Erythroblast (primary cell): ENCODE measurements at places on chromosomes 12 and 14.

DNA sequence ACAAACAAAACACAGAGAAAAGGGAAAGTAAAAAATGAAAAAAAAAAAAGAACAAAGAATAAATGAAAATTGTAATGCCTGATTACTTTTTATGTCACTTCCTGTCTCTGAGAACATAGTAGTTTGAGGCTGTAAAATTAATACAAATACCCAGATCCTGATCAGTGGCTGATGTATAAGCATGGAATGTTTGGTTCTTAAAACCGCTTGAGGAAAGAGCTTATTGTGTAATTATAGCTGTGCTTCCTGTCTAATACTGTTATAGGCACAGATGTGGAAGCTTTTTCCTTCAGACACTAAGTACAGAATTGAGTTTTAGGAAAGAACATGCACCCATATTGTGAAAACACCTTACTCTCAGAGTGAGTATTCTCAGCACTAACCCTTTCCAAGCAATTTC, 86.9 kb downstream of the AVPR1A start:
- DNase-seq, result no peak

DNA sequence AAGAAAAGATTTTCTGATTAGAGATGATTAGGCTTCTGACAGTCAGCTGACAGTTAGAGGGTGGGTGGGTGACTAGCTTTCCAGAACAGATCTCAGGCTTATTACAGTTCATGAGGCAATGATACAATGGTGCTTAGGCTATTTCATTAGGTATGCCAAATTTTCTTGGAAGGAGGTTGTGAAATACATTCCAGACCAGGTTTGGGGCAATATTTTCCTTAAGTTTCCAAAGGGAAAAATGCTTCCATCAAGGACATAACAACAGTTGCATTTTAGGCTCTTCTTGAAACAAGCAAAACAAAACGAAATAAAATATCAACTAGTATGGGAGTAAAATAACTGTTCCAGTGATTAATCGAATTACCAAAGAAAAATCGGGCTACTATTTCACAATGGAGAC, 59.3 kb upstream of the CNTN1 start:
- DNase-seq, result no peak

GRCh38 chr14:91396959-91397815, 20.4 kb downstream of the CCDC88C start:
- DNase-seq, result peak; percentile 39

- no peak for DNase-seq
Measured at GRCh38 chr12:29510591-29511185, 13.2 kb upstream of the OVCH1 start.

DNA sequence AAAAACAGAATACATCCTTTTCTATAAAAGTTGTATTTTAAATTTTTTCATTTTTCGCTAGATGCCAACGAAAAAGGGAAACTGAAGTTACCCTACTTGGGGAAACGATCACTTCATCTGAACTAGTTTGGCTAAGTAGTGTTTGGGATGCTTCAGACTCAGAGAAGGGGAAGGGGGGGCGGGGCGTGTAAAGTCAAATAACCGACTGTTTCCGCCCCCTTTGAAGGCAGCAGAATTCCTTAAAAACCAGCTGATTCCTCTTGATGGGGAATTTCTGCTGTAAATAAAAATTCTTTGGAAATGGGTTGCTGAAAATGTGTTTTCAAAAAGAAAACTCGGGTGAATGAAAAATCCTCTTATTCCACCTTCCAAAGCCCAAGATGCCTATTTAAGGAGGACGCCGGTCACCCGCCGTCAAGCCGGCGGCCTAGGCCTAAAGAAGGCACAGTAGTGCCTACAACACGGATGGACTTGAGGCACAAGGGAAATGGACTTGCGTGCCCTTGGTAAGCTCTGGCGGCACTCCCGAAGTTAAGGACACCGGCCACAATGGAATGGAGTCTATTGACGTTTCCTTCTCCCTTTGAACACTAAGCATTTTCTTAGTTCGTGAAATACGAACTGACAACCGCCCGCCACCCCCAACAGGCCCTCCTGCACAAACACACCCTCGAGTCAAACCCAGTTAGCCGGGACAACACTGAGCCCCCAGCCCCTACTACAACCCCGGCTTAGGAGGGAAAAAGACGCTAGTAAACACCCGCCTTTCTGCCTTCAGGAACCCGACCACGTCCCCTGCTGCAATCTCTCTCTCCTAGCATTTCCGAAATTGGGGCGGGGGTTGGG, 1.9 kb downstream of the ATXN2 start:
- peak; percentile 80 for DNase-seq

DNA sequence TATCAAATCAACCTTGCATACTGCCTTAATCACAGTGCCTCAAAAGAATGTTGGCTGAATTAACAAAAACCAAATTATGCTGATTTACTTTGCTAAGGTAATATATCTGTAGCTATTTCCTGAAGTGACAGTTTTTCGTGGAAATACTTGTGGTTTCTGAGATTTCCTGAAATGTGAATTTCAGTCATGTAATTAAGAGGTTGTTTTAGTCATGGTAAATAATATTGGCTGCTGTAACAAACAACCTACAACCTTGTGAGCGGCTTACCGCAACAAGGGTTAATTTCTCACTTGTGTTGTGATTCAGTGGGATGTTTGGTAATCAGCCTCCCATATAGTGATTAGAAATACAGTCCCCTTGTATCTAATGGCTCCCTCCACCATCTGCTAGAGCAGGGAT, 387.9 kb downstream of the NELL2 start:
- no peak for DNase-seq

DNA sequence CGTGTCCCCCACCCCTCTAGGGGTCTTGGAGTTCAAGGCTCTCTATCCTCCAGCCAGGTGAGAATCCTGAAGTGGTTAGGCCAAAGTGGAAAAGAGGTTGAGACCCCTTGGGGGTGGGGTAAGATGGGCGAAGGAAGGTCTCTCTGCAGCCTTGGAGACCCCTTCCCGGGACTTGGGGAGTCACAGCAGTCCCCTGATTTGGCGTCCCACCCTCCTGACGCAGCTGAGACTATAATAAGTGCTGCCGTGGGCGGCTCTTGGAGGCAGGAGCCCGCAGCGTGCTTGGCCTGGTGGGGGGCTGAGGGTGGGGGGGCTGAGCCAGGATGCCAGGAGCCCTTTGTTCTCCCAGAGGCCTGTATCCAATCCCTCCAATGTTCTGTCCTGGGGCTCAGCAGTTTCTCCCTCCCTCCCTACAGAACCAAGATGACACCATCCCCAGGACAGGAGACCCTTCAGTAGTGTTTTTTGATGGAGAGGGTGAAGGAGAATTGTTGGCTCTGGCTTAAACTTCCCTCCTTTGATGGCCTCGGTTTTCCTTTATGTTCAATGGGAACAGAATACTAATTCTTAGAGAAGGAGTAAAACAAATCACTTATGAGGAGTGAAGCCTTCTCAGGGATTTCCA, 1.5 kb upstream of the AGAP2 start:
- DNase-seq, result no peak

DNA sequence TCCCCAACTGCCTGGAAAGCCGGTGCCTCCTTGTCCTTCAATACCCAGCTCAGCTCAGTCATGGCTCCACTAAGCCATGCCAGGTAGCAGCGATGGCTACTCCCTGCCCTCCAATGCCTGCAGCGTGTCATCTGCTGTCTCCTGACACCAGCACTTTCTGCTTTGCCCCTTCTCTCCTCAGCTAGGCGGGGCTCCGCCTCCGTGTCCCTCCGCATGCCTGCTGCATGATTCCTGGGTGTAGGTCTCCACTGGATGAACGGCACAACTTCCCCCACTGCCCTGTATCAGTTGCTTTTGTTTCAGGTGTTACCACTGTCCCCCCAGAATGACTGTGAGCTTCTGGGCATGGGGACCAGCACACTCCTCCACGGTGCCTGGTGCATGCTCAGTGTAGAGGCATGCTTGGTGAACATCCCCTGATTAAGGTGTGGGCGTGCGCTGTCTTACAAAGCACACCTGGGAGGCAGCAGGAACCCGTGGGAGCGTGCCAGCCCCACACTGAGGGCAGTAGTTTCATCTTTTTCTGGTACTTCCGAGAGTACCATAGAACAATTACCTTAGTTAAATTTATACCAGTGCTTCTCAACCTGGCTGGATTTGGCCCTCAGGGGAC, 179.4 kb upstream of the PRMT8 start:
- DNase-seq, result no peak

GRCh38 chr12:130115646-130116045, 46.6 kb upstream of the FZD10 start:
- DNase-seq, result no peak

DNA sequence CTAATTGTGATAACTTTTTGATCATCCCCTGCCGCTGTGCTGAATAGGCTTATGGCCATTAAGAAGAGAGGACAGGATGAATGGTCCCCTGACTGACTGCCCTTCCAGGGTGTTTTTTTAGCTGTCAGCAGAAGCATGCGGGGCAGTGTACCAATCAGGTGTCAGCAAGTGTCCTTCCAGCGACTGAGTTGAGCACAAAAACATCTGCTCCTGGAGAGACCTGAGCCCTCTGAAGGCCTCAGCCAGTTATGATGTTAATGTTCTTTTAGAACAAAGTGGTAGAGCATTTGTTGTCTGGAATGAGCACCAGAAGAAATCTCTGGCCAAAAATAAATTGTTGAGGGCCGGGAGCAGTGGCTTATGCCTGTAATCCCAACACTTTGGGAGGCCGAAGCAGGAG, 37.5 kb downstream of the P2RX7 start:
- DNase-seq, result no peak

DNA sequence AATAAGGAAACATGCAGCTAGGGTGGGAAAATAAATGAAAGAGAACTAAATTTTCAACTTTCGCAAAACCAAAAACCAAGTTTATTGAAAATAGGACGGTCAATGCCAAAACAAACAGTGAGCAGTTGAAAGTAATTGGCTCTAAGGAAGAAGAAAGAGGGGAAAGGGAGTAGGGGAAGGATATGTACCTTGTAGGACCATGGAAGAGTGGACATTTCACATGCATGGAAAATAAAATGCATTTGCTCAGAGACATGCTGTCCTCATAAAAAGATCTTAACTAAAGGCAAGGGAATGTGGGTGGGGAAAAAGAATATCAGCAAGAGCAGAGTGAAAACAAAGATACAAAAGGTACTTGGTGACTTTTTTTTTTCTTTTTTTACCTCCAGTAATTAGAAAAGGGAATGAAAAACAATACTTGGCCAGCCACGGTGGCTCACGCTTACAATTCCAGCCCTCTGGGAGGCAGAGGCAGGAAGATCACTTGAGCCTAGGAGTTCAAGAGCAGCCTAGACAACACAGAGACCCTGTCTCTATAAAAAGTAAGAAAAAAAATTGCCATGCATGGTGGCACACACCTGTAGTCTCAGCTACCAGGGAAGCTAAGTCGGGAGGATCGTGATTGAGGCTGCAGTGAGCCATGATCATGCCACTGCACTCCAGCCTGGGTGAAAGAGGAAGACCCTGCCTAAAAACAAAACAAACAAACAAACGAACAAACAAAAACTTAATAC, 6.6 kb downstream of the TXNDC16 start:
- DNase-seq, result no peak

DNA sequence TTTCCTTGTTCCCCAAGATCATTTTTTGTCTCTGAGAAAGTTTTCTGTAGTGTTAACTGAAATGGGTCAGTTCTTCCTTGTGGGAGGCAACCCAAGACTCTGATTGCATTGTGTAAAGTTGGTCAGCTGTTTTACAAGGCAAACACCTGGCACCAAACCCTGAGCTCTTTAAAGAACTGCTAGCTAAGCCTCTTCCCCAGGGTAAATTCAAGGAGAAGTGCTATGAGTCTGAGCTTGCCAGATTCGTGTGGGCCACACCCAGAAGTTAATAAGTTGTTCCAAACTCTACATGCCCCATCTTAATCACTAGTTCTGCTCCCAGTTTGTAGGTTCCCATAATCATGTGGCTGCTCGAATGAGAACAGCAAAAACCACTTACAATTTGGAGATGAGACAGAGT, 214.5 kb downstream of the BTG1 start:
- DNase-seq, result no peak

DNA sequence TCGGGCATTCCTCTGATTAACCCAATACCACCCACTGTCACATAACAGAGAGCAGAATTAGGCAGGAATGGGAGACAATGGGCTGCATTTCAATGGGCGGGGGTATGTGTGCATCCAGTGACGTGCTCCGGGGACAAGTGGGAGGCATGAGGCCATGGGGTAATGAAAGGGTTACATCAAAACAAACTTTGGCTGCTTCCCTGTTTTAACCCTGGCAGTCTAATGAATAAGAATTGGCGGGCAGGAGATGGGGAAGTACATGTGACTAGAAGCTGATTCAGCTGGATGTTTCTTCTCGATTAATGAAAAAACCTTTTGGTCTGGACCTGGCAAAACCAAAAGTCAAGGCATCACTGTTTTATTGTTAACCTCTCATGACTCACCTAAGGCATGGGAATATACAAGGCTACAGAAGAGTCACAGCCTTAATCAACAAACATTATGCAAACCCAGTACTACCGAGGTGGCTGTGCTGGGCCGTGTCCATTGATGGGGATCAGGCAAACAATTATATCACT, 44.2 kb downstream of the SOCS2 start:
- no peak for DNase-seq
